ENCODE measurements at places on chromosomes 12 and 14. TPM values are rescaled to one million over a fixed set of nuclear protein-coding genes. Genes with fewer than 3 reads are reported as not detected.

- no peak for DNase-seq
Observed at GRCh38 chr12:62632411-62632918, 165.8 kb downstream of the MON2 start.

The SDR9C7 gene
- polyA plus RNA-seq: 0.07 TPM

GRCh38 chr12:75779891-75780496, 251.6 kb downstream of the PHLDA1 start:
- DNase-seq: no peak

GRCh38 chr14:21346532-21347135, 37.2 kb downstream of the SUPT16H start:
- no peak for DNase-seq

The GSC gene
- polyA plus RNA-seq: not detected

GRCh38 chr12:43930032-43930431, 94.2 kb downstream of the TMEM117 start:
- no peak for DNase-seq
